ENCODE measurements at places on chromosomes 4 and X.

DNA sequence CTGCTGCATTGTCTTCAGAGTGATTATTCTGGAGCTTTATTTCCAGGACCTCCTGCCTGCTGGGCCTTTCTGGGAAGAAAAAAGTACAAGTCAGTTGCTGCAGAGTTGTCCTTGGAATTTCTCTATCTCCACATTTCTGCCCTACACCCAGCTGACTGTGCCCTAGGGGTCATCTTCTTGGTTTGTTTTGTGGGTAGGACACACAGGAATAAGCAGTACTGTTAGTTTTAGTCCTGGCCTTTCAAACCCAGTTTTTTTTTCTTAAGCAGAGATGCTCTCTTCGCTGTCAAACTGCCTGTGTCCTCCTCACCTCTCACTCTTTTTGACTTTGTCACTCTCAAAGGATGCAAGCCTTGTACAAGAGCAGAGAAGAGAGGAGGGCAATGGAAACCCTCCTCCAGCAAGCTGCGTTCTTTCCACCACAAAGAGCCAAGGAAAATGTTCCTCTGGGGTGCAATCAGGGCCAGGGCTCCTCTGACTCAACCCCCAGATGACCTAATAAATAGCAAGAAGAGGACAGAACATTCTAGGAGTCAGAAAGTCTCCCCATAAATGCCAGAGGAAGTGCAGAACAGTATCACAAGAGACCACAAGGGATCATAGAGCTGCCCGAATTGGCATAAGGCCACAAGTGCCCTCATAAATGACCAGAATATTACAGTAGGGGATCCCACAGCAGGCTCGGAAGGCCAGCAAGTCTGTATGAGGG, 186.2 kb downstream of the RCHY1 start:
- no peak for DNase-seq

- no peak for DNase-seq
Observed at GRCh38 chr4:8837181-8837841, 34.3 kb downstream of the HMX1 start.

GRCh38 chr4:169199184-169199583, 71.6 kb downstream of the SH3RF1 start:
- no peak for DNase-seq

DNA sequence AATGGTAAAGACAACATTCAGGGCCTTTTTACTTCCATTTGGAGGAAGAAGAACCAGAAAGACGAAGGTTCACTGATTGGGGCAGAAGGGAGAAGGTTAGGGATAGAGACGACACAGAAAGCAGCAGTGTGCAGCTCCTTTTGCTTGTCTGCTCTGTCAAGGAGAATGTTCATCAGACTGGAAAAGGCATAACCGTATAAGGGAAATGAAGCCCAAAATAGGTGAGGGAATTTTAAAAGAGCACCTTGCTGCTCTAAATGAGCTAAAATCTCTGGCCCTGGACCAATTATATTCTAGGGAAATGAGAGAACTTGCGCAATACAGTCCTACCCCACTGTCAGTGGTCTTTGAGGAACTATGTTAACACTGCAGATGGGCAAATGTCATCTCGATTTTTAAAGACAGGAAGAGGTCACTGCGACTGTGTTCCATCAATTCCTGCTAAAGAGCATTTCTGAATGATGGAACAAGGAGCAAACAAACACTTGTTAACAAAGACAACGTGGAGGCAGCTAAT, 909.8 kb upstream of the FTHL17 start:
- no peak for DNase-seq

- no peak for DNase-seq
Observed at GRCh38 chr4:141645611-141646340, 9.4 kb downstream of the IL15 start.

DNA sequence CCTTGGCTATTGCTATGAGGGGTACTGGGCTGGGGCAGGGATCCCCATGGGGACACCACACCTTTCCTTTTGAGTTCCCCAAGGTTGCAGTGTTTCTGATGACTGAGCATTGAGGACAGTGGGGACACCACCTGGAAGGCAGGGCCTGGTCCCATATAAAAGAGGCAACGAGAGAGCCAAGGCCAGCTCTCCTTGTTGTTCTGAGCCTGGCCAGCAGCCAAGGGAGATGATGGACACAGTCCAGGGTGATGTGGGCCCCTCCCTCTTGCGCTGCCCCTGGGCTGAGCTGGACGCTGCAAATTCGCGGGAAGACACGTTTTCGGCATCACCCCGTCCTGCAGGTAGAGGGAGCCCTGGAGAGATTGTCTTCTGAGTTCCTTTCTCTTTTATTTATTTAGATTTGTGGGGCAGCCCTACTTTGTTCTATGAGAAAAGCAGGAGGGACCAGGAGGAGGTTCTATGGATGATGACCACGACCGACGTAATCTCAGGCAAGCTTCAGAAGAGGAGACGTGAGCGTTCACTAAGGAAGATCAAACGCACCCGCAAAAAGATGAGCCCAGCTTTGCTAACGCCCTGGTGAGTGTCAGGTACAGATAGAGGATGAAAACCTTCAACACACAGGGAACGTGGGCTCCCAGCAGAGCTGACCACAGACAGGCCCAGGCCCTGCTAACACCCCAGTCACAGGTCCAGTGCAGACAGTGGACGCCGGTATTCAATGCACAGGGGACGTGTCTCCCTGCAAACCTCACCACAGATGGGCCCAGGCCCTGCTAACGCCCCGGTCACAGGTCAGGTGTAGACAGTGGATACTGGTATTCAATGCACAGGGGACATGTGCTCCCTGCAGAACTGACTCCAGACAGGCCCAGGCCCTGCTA, 97.4 kb downstream of the SHOX start:
- DNase-seq: no peak

GRCh38 chrX:37871626-37872302, 24.4 kb upstream of the DYNLT3 start:
- DNase-seq: no peak

DNA sequence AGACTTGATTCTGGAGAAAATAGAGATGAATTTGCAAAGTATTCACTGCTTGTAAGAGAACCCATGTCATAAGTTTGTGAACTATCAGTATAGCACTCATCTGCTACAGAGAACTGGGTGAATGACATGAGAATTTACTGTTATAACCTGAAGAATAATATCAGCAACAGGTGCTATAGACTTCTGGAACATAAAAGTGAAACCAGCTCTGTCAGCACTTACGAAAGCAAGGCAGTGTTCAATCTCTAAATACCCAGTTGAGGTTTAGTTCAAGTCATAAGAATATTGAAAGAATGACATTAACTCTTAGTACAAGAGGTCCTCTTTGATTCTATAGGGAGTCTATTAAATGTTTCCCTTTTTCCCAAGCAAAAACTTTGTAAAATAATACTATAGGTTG, 232.9 kb upstream of the ANKRD50 start:
- no peak for DNase-seq

- DNase-seq: no peak
Observed at GRCh38 chr4:138510053-138510452, 267.9 kb upstream of the SLC7A11 start.

GRCh38 chr4:2767705-2768074, 11.6 kb upstream of the TNIP2 start:
- DNase-seq: no peak

GRCh38 chr4:149830823-149831222, 15.2 kb upstream of the IQCM start:
- DNase-seq: no peak

DNA sequence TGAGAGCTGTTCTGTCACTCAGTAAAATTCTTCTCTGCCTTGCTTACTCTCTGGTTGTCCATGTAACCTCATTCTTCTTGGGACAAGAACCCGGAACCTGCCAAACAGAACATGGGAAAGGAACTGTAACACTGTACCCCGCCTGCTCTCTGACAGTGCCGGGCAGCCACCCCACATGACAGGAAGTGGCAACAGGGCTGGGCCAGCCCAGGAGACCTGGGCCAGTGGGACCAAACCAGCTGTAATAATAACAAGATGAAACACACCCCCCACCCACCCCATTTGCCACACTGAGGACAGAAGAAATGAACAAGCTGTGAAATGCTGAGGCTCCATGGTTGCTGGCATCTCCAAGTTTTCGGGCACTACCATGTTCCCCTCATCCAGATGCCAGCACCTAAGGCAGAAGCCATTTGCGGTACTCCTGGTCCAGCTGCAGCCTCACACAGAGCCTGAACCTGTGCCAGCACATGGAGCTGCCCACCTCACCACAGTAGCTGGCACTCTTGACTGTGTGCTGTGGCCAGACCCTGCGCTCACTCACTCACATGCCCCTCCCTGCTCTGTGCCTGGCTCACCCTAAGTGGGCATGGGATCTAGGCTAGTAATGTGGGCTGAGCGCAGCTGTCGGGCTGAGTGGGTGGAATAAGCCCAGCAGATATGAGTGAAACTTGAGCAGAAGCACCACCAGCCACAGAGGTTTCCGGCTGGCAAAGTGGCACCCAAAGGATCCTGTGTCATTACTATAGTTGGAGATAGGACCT, 126.2 kb upstream of the UGT8 start:
- no peak for DNase-seq

- no peak for DNase-seq
Observed at GRCh38 chrX:139881572-139881971, 51.3 kb downstream of the ATP11C start.

DNA sequence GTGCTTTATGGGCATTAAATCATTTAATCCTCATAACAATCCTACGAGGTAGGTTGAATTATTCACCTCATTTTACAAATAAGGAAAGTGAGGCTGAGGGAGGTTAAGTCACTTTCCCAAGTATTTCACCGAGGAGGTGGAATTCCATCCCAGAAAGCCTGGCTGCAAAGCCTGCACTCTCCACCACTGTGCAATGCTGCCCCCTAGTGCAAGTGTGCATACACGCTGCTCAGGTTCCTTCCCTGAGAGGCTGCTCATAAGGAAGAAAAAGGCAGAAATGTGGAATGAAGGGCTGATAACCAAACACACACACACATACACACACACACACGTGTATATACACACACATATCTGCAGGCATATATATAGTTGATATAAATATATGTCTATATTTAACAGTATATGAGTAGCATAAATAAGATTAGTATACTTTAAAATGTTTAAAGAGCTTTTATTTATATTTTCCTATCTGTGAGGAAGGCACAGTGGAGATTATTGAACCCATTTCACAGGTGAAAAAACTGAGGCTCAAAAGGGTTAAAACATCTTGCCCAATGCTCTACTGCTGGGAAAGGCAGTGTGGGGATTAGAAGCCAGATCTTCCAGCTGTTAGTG, 714.5 kb upstream of the TENM3 start:
- no peak for DNase-seq

DNA sequence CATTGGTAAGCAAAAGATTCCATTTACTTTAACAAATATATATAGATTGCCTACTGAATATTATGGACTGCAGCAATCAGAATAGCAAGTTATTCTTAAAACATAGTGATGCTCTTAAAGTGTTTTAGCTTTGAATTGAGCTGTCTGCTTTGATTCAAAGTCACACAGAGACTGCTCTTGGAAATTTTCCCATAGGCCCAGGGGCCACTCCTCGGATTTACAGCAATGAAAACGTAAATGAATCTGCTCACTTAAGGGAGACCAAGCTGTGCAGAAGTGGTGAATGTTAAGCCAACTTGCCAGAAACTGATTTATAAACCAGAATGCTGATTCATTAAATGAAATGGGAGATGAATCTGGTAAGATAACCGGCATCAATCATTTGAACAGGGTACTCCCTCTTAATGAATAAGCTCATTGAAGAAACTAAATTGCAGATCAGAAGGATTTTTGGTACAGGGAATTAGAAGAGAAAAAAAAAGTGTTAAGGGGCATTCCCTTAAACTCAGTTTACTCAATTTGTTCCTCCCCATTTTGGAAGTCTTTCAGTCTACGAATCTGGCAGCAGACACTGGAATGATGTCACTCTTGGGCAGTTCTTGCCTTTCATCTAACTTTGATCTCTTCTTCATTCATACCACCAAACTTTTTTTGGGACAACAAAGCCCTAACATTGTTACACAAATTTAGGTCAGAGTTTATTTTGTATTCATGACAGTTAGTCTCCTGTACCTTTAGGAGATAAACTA, 363.3 kb upstream of the MAGEB2 start:
- no peak for DNase-seq

GRCh38 chr4:110020646-110021443, 108.2 kb downstream of the EGF start:
- DNase-seq: no peak

DNA sequence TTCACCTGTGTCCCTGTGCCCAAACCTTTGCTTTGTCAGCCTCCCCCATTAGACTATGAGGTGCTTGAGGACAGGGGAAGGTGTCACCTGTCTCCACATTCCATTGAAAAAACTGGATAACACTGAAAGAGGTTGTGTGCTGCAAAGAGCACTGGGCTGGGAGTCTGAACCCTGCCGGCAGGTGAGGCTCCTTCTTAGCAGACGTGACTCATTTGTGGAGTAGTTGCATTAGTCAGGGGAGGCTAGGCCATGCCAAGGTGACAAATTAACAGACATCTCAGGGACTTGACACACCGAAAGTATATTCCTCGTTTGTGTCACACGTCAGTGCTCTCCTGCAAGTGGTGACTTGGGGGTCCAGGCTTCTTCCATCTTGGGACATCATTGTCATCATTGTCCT, 95.9 kb upstream of the STX18 start:
- no peak for DNase-seq

DNA sequence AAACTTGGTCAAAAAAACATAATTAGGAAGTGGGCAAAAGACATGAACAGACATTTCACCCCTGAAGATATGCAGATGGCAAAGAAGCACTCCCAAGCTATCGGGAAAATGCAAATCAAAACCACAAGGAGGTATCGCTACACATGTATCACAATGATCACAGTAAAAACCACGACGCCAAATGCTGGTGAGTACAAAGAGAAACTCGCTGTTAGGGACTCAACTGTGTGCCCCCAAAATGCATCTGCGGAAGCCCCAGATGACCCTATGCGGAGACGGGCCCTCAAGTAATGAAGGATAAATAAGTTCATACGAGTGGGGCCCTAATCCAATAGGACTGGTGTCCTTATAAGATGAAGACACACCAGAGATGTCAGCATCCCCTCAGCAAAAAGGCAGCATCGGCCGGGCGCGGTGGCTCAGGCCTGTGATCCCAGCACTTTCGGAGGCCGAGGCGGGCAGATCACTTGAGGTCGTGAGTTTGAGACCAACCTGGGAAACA, 10.2 kb downstream of the GAK start:
- DNase-seq: no peak

DNA sequence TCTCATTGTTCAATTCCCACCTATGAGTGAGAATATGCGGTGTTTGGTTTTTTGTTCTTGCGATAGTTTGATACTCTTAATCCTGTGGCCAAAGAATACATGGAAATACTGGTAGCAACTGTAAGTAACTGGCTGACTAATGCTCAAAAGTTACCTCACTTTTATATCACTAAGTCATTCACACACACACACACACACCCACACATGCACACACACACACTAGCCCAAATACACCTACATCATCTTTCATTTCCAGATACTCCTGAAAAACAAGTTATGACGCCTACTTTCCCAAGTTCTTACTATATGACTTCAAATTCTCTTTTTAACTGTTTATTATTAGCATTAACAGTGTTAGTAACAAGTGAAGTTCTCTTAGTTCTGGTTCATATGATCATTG, 101.3 kb downstream of the DCHS2 start:
- DNase-seq: no peak

GRCh38 chr4:185017964-185018772, at the start of gene HELT:
TSS of gene HELT (plus strand) at chr4:185018490. CDS start at chr4:185018929, 439 bp downstream.
- DNase-seq: no peak

- no peak for DNase-seq
Observed at GRCh38 chr4:25795566-25796454, 67.0 kb downstream of the SEL1L3 start.

Data from CD4-positive, alpha-beta T cell treated with Interleukin-17A for 1 hour (primary cell).